ENCODE measurements at places on chromosomes 11 and 22.

- DNase-seq, result no peak
Observed at GRCh38 chr11:8268530-8269400, 5.1 kb upstream of the LMO1 start.

DNA sequence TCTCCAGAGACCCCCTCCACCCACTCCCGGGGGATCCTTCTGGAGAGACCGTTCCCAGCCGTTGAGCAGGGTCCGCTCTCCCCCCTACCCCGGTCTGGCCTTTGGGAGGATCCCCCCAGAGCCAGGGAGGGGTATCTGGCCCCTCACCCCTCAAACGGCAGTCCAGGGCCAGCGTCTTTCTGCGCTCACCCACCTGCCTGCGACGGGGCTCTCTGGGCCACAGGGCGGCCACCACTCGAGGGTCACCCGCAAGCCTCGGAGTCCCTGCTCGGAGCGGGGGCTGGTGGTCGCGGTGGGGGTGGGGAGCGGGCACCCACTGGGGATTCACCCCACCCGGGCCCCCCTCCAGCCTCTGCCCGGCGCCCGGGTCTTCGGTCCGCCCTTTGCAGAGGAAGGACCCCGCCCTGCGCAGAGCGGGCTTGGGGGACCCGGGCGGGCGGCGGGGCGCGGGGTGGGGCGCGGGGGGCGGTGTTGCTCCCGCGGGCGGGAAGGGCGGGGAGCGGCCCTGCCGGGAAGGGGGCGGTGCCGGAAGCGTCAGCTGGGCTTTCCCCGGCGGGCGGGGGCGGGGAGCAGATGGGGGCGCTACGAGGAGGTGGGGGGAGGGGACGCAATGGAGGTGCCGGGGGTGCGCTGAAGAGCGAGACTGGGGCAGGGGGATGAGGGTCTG lies 16.6 kb downstream of the CRELD2 start:
- DNase-seq, result peak; percentile 81

DNA sequence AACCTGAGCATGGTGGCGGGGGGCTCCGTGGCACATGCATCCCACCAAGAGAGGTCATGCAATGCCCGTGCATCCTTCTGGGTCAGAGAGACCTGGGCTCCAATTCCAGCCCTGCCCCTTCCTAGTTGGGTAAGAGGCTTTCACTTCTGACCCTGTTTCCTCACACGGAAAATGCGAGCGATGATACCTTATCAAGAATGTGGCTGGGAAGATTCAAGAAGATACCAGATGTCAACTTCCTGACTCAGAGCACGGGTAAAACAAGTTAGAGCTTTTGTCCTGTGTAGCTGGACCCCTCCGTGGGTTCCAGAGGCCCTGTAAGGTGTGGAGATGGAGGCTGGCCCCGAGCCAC lies 8.7 kb upstream of the DGKZ start:
- DNase-seq, result no peak

DNA sequence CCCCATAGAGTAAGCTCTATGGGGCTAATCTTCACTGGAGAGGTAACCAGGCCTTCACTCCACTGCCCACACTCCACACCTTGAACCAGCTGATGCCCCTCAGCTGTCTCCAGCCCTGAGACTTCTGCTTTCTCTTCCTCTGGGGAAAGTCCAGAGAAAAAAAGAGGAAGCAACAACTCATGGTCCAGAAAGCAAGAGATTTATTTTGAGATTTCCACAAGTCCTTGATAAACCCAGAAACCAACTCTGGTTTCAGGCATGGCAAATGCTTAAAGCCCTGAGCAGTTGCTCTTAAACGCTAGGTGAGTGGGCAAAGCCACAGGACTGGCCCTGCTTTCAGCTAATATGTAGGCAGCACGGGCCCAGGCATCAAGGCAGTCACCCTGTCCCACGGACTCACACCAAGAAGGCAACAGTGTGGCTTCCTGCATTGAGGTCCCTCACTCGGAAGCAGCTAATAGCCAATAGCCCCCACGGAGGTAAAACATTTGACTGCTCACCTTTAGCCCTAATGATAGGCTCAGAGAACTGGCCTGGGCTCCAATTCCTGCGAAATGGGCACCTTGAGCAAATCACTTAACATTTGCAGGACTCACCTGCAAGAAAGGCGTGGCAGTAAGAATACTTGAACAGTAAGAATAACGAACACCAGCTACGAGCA lies 4.3 kb downstream of the CYB561A3 start:
- peak; percentile 51 for DNase-seq

DNA sequence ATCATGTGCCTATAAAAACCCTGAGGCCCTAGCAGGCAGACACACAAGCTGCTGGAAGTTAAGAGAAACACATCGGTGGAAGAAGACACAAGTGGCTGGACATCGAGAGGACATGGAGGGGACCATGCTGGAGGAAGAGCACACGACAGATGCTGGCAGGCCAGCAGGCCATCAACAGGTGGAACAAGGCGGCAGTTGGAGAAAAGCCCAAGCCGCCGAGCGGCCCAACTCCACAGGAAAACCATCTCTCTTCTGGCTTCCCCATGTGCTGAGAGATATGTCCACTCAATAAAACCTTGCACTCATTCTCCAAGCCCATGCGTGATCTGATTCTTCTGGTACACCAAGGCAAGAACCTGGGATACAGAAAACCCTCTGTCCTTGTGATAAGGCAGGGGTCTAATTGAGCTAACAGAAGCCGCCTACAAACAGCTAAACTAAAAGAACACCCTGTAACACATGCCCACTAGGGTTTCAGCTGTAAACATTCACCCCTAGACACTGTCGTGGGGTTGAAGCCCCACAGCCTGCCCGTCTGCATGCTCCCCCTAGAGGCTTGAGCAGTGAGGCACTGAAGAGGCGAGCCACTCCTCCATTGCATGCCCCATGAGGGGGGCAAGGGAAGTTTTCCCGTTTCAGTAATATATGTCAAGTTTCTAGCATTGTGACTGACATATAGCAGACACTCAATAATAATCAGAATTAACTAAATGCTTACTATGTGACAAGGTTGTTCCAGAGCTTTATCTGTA lies 39.0 kb upstream of the MMP20 start:
- peak; percentile 30 for DNase-seq

DNA sequence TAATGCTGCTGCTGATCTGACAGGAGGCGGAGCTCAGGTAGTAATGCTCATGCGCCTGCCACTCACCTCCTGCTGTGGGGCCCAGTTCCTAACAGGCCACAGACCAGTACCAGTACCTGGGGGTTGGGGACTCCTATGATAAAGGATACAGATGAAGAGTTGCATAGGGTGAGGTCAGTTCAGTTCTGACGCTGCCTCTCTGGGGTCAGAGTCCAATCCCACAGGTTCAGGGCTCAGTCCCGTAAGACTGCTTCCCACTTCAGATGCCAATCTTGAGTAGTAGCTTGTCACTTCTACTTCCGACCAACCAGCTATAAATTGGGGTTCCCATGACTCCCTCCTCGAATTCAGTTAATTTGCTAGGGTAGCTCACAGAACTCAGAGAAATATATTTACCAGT lies 8.6 kb downstream of the ASRGL1 start:
- no peak for DNase-seq

GRCh38 chr22:32410459-32410858 lies 1.6 kb downstream of the RTCB start:
- DNase-seq, result peak; percentile 15

DNA sequence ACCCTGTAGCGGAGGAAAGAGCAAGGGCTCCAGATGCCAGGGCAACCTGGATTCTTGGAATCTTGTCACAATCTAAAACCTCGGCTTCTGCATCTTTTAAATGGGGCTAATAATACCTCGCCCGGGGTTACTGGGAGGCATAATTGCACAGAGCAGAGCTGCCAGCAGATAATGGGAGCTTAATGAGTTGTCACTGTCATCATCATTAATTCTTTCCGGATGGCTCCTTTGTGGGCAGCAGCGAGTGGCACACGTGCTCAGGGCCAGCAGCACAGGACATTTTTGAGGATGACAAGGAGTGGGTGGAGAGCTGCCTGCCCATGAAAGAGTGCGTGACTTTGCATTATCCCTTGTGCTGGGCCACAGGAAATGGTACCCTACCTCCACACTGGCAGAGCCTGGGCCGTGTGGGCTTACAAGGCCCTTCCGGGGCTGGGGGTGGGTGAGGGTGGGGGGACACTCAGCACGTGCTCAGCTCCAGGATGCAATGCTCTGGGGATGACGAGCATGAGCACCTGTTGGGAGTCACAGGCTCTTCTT lies 5.7 kb downstream of the PDGFB start:
- no peak for DNase-seq

DNA sequence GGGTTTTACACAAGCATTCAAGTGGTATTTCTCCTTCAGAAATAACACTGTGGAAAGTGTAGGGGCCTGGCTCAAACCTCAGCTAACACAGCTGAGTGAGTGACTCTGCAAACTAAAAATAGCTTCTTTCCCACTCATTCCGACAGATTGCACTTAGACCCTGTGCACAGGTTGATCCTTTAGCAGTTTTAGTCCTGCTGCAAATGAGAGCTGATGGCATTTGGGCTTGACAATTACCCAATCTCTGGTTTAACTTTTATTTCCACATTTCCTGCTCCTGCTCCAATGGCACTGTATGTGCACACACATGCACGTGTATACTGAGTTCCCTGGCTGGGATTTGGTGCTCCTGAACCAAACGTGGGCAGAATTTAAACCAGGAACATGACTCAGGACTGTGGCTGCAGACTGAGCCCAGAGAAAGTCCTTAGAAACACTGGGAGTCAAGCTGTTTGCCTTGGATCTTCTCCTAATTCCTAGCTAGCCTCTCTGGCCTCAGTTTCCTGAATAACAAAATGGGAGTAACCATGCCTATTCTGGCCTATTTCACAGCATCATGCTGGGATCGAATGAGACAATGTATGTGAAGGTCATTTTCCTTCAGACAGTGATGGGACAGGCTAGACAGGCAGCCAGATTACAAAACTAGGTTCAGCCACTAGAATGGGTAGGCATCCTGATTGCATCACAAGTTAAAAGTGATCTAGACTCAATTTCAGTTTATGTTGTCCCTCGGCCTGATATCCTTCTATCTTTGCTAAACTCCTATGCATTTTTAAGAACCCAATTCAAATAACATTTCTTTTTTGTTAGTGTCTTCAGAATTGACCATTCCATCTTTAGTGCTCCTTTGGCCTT lies 58.2 kb downstream of the SERGEF start:
- DNase-seq, result no peak

DNA sequence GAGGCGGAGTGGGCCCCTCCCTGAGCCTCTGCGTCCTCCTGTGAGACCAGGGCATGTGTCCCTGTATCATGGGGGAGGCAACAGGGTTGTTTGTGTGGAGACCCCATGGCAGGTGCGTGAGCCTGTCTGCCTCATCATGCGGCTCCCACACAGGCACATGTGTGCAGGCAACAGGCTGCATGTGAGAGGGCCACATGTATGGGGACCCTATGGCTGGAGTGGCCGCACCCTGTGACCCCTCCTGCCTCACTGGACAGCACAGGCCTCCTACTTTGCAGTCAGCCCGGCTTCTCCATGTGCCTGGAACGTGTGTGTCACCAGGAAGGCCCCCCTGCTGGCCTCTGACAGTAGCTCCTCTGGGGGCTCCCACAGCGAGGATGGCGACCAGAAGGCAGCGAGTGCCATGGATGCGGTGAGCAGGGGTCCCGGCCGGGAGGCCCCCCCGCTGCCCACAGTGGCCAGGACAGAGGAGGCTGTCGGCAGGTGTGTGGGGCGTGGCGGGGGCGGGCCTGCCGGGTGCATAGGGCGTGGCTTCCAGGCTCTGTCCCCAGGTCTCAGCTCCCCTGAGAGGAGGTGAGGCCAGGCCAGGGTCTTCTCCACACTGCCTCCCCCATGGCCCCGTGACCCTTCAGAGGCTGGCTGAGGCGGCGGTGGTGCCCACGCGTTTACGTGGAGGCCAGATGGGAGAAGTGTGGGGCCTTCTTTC lies 34.1 kb downstream of the SBF1 start:
- DNase-seq, result no peak

GRCh38 chr22:37107816-37108621 lies 1.5 kb downstream of the TMPRSS6 start:
- no peak for DNase-seq

- DNase-seq, result no peak
Observed at GRCh38 chr22:41480397-41480735, 11.4 kb downstream of the ACO2 start.

DNA sequence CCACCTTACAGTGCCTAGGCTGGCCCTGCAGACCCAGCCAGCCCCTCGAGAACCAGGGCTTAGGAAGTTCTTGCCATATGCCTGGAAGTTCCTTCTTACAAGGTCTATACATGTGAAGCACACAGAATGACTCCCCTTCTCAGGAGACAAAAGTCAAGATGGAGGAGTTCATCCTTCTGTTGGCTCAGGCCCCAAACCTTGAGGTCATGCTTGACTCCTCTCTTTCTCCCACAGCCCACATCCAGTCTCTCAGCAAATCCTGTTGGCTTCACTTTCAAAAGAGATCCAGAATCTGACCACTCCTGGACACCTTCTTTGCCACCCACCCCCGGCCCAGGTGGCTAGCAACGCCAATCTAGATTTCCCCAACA lies 1.7 kb upstream of the CD248 start:
- no peak for DNase-seq

DNA sequence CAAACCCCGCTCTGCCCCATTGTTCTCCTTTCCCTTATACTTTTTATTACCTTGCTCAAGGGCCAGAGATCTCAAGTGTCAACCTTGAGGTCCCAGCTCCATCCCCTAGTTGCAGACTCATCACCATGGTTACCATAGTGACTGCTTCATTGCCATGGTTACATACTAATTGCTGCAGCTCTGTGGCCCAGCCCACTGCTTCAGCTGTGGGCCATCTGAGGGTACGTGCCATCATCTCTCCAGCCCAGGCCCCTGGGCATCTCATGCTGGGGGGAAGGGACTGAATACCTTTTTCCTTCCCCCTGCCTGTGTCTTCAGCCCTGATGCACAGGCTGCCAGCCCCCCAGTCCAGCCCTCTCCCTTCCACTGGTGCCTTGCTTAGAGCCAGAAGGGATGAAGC lies 22.2 kb downstream of the TREH start:
- peak; percentile 19 for DNase-seq

GRCh38 chr22:46148816-46149511 lies 1.4 kb upstream of the PPARA start:
- DNase-seq, result no peak

DNA sequence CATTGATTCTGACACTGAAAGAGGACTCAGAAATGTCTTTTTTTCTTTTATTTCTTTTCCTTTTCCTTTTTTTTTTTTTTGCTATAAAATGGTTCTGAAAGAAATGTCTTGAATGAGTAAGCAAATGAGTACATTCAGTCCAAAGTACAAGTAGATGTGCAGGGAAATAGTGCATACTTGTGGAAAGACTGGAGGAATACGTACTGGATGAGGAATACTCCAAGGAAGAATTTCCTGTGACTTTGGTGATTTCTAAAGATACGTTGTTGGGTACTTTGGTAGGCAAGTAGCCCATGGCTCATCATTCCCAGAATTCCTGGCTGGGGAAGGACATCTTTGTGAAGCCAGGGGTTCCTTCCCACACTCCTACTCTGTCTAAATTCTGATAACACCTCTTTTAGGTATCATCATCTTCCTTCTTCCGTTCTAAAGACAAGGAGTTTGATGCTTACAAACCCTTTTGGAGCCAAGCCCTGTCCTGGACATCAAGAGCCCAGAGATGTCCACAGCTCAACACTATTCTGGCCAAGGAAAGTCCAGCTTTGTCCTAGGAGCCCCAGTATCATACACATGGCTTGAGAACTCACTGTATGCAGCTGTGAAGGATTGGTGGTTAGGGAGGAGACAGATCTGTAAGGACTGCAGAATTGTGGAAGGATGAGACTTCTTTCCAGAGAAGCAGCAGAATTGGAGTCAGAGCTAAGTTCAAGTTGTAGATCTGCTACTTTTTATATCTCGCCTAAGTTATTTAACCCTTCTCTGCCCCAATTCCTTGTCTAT lies 4.8 kb upstream of the NUP98 start:
- DNase-seq, result no peak
